Naive thymus-derived CD4-positive, alpha-beta T cell (primary cell): ENCODE measurements at places on chromosomes 11 and 22. TPM values are rescaled to one million over a fixed set of nuclear protein-coding genes. Genes with fewer than 3 reads are reported as not detected.

- DNase-seq, result no peak
Observed at GRCh38 chr11:35803115-35803514, 140.5 kb downstream of the TRIM44 start.

DNA sequence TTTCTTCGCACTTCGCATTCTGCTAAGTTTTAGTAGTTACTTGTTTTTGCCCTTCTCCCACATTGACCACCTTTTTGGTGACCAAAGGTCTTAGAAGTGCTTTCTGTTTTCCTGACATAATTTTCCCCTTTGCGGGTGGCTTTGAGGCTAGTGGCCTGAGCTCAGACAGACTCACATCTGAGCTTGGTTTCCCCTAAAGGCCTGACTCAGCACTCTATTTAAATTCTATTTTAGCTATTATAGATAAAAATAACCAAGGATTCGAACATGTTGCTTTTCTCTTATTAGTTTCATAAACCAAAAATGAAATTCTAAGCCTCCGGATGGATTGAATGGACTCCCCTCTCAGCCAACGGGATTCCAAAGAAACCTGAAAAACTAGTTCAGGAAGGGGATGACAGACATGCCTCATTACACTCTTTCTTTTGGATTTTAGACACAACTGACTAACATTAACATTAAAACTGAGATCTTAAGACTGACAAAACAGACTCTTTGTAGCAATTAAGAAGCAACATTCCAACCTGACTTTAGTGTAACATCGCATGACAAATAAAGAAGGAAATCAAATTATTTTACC, 258.5 kb downstream of the LUZP2 start:
- DNase-seq, result no peak

- DNase-seq, result no peak
Observed at GRCh38 chr22:17336061-17336460, 33.2 kb upstream of the CECR2 start.

DNA sequence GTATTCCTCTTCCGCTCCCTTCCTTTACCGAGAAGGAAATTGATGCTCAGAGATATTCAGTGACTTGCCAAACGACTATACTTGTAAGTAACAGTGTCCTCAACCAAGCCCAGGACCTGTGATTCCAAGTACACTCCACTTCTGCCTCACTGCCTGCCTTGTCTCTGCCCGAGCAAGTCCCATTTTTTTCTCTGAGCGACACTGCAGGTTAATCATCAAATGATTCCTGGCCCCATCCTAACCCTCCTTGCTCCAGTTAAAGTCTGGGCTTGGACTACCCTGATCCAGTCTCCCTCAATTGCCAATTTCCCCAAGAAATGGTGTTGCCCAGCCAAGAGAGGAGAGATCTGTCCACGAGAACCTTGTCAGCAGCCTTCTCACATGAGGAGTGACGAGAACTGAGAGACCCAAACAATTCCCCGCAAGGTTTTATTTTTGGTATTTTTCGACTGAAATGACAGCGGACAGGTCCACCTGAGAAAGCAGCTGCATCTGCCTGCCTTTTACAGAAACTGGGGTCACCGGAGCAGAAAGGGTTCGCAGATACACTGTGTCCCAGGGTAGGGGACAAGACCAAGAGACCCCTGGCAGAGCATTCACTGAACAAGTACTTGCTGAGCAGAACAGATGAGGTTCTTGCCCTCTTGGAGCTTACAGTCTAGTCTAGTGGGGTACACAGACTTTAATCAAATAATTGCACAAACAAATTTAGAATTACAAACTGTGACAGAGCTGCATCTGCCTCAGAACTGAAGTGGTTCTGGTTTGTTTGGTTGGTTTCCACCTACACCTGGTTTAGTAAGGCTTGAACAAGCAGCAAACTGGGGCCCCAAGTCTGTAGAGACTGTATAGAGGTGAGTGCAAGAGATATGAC, 11.4 kb downstream of the POU2AF1 start:
- DNase-seq, result no peak

Gene FXYD6
- total RNA-seq, result not detected

DNA sequence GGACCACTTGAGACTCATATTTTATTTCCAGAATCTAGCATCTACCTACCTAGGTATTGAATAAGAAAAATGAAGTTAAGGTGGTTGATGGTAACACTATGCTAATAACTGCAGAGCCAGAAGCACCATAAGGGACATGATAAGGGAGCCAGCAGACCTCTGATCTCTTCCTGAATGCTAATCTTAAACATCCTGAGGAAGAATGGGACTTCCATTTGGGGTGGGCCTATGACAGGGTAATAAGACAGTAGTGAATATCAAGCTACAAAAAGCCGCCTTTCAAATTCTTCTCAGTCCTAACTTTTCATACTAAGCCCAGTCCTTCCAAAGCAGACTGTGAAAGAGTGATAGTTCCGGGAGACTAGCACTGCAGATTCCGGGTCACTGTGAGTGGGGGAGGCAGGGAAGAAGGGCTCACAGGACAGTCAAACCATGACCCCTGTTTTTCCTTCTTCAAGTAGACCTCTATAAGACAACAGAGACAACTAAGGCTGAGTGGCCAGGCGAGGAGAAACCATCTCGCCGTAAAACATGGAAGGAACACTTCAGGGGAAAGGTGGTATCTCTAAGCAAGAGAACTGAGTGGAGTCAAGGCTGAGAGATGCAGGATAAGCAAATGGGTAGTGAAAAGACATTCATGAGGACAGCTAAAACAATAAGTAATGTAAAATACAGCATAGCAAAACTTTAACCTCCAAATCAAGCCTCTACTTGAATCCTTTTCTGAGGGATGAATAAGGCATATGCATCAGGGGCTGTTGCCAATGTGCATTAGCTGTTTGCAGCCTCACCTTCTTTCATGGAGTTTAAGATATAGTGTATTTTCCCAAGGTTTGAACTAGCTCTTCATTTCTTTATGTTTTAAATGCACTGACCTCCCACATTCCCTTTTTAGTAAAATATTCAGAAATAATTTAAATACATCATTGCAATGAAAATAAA, 2.1 kb downstream of the HBB start:
- no peak for DNase-seq
